NCI-H774 (cell line): ENCODE measurements at places on chromosomes 7 and 10.
A peak's percentile ranks its signal among the peaks of the same experiment; 100 is the strongest.

GRCh38 chr7:33821970-33822369 is 83.4 kb upstream of the BMPER start:
- DNase-seq: no peak

GRCh38 chr10:37975401-37975991 is 951 bp downstream of the ZNF25 start:
- DNase-seq: no peak

DNA sequence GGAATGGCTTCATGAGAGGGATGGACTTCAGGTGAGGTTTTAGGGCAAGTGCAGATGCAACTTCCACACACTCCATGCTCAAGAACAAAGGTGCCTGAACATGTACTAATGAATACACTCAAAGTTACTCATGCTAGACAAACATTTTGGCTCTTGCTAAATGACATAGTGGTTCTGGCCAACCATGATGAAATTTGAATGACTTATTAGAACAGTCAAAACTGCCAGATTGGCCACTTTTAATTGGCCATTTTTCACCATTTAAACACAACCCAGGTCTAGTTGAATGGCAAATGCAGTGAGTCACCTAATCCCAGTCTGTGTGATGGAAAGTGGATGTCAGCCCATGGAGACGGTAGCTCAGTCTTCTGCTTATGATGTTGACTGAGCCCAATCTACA is 4.9 kb upstream of the PTPRN2 start:
- DNase-seq: no peak

- no peak for DNase-seq
Measured at GRCh38 chr7:19275000-19275399, 129.8 kb upstream of the FERD3L start.

DNA sequence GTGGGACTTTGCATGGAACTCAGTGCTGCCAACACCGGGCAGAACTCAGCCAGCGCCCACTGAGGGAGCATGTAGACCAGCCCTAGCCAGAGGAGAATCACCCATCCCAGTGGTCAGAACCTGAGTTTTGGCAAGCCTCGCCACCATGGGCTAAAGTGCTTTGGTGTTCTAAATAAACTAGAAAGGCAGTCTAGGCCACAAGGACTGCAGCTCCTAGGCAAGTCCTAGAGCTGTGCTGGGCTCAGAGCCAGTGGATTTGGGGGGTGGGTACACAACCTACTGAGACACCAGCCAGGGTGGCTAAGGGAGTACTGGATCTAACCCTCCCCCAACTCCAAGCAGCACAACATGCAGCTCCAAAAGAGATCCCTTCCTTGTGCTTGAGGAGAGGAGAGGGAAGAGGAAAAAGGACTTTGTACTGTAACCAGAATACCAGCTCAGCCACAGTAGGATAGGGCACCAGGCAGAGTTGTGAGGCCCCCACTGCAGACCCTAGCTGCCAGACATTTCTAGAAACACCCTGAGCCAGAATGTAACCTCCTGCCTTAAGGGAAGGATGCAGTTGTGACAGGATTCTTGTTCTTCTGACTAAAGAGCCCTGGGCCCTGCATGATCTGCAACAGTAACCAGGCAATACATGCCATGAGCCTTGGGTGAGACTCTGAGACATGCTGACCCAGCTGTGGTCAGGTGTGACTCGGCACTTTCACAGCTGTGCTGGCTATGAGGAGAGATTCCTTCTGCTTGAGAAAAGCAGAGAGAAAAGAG is 24.4 kb downstream of the GSDME start:
- no peak for DNase-seq

GRCh38 chr7:152636441-152636840 is 39.5 kb downstream of the XRCC2 start:
- no peak for DNase-seq

- no peak for DNase-seq
Measured at GRCh38 chr10:102593074-102593803, 51.0 kb upstream of the TRIM8 start.

DNA sequence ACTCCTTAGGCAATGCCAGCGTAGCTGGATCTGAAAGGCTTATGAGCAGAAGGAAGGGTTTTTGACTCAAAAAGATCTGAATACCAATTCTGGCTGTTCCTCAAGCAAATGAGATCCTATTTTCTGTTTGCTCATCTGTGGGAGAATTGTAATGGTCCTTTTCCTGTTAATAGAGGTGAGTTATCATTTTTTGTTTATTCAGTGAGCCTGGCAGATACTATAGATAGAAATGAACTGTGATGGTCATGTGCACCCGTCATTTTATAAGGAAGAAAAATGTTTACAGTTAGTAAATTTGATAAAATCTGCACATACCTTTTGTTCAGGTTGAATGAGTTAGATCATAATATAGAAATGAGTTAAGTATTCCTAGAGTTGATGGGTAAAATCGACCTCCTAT is 97.7 kb downstream of the ACTR3B start:
- no peak for DNase-seq

DNA sequence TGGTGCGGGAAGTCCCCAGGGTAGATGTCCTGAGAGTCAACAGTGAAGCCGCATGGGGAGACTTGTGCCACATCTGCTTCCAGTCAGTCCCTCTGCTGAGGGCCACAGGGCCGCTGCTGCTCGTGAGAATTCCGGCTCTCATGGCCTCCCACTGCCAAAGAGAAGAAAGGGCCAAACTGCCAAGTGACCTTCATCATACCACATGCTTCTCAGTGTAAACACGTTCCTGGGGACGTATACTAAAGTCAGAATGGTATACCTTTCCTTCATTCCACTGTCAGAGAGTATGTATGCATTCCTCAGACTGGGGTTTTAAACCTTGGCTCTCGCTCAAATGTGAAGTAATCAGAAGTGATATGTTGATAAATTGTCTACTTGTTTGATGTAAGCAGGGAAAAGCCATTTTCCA is 52.8 kb upstream of the SEC61G start:
- no peak for DNase-seq

GRCh38 chr10:120017733-120018417 is 125.3 kb downstream of the SEC23IP start:
- DNase-seq: no peak

GRCh38 chr10:12663863-12664262 is 314.5 kb downstream of the CAMK1D start:
- DNase-seq: no peak

DNA sequence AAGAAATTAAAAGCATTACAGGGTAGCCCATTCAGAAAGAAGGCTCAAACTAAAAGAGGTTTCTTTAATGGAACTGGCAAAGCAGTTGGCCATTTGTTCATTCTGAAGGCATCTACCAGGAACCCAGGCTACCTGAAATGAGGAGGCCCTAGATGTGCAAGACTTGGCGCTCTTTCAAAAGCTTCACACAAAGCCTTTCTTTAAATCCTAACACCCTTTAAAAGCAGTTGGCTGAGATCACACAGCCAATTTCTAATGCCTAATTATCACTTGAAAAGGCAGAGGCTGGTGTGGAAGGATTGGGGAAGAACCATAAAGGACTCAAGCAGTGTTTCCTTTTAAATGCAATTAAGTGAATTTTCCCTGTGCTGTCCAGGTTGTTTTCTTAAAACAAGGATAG is 23.2 kb downstream of the PPP1R17 start:
- DNase-seq: no peak

GRCh38 chr10:3780771-3781467 is 4.1 kb downstream of the KLF6 start:
- DNase-seq: no peak

DNA sequence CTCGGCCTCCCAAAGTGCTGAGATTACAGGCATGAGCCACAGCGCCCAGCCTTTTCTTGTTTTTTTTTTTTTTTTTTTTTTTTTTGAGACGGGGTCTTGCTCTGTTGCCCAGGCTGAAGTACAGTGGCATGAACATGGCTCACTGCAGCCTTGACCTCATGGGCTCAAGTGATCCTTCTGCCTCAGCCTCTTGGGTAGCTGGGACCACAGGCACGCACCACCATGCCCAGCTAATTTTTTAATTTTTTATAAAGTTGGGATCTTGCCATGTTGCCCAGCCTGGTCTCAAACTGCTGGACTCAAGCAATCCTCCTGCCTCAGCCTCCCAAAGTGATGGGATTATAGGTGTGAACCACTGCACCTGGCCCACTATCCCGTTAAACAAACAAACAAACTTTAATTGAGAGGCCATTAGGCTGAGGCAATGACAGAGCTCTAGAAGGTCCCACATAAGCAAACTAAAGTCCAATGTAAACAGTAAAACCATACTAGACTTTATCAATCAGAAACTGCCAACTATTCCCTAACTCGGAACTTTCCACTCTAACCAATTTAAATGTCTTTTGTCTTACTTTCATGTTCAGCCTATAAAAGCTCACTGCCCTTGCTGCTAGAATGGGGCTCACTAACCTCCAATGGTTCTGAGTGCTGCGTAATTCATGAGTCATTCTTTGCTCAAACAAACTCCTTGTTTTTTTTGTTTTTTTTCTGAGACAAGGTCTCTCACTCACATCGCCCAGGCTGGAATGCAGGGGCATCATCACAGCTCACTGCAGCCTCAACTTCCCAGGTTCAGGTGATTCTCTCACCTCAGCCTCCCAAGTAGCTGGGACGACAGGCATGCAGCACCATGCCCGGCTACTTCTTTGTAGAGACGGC is 1.9 kb downstream of the DHX32 start:
- no peak for DNase-seq

DNA sequence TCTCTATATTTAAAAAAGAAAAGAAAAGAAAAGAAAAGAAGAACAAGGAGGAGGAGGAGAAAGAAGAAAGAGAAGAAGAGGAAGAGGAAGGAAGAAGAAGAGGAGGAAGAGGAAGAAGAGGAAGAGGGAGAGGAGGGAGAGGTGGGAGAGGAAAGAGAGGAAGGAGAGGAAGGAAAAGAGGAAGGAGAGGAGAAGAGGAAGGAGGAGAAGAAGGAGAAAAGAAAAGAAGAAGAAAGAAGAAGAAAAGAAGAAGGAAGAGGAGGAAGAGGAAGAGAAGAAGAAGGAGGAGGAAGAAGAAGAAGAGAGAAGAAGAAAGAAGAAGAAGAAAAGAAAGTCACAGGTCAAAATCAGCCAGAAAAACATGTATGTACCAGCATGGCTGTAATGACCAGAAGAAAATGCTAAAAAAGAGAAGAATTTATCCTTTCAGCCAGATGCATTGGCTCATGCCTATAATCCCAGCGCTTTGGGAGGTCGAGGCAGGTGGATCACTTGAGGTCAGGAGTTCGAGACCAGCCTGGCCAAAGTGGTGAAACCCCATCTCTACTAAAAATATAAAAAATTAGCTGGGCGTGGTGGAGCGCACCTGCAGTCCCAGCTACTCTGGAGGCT is 5.3 kb upstream of the POR start:
- no peak for DNase-seq

DNA sequence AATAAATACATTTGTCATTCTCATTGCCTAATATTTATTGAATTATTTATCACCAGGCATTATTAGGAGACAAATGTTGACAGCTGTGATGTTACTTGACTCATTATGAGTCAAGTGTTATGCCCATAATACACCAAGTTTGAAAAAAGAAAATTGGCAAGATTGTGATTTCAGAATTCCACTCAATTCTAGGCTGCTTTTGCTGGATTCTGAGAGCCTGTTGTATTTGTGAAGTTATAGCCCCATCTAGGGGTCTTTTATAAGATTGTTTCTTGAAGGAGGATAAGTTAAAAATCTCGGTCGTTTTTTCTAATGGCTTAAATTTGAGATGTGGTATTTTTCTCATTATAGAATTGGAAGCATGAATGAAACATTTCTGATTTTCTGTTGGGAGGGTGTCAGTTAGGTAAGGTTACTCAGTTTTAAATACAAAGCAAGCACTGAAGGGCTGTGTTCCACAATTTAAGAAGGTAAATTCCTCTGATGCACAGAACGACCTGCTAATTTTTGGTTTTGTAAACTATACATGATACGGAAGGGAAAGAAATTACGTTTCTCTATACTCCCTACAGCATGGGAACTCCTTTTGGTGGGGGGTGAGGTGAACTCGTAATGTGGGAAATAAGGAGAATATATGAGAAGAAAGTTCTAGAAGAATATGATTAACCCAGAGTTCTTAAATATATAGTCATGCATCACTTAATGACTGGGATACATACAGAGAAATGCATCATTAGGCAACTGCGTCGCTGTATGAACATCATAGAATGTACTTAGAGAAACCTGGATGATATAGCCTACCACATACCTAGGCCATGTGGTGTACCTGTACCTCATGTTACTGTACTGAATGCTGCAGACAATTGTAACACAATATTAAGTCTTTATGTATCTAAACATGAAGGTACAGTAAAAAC is 2.6 kb downstream of the STK31 start:
- DNase-seq: peak; percentile 30

GRCh38 chr10:103763374-103764202 is 91.8 kb downstream of the SH3PXD2A start:
- DNase-seq: no peak

DNA sequence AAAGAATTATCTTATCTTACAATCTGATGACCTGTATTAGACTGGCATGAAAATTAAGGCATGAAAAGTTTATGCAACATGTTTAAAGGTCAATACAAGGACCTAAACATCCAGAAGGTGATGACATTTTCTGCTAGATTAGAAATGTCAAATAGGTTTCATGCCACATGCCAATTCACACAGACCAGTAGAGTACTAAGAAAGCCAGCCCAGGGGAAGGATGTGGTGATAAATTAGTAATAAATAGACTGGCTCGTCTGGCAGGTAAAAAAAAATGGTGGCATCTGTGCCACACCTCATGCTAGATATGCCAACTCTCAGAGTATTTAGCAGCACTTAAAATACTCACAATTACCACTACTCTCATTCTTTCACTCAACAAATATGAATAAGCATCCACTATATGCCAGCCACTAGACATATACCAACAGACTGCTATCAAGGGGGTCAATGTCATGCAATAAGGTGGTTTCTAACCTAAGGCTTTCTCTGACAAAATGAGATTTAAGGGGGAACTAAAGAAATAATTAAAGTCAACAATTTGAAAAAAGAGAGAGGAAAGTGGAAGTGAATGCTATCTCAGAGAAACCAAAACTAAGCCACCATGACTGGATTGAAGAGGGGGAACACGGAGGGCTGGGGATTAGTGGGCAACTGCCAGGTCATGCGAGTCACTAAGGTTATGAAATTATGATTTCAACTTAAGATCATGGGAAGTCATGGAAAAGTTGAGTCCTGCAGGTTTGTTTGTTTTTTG is 83.5 kb downstream of the SGMS1 start:
- DNase-seq: no peak

DNA sequence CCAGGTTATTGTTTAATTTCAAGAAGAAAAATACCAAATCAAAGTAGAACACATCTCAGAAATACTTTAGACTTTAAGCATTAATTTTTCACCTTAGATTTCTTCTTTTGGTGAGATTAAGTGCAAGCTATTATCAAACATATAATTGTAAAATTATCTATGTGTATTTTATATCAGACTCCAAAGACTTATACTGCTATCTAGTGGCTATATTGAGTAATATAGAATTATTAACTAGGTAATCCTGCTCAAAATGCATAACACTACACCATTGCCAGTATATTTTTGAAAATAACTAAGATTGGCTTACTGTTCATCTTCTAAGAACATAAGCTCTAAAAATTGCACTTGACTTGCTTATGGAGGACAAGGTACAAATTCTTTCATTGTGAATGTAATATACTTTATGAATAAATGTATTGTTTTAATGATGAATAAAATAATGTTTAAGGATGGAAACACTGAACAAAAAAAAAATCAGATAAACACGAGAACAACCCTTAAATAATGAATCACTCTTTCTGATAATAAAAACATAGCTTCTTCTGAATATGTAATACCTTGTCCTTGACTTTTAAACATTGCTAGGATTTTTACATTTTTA is 86.7 kb upstream of the GNAI1 start:
- DNase-seq: no peak
